ENCODE measurements at places on chromosomes 1 and 21. TPM values are rescaled to one million over a fixed set of nuclear protein-coding genes. Genes with fewer than 3 reads are reported as not detected.

DNA sequence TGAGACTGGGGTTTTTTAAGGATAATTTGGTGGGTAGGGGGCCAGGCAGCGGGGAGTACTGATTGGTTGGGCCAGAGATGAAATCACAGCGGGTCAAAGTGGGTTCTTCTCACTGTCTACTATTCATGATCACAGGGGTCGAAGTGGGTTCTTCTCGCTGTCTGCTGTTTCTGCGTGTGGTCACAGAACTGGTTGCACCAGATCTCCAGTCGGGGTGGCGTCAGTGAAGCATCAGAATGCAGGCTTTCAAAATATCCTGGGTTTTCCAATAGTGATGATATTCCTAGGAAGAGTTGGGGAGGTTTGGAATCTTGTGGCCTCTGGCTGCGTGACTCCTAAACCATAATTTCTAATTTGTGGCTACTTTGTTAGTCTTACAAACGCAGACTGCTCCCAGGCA is 45.1 kb downstream of the TRPM2 start:
- no peak for DNase-seq

DNA sequence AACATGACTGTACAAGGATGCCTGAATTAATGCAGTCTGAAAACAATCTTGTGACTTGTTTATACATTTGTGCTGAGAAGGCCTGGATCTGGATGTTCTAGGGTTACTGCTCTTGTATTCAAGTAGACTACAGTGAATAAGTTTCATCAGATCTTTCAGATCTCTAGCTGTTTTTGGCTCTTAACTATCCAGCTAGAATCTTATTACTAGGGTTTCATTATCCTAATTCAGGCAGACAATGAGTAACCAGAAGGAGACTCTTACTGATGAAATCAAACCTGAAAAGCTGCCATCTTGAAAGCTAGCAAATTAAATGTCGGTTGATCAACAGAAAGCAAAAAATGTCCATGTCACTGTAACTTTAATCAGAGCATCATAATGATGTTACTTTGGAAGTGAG is 112.5 kb upstream of the KCNK2 start:
- DNase-seq: no peak

The ATP13A2 gene
- polyA plus RNA-seq: 8.8 TPM

- no peak for DNase-seq
These were observed 72.0 kb upstream of the ATF3 start for GRCh38 chr1:212536586-212536985.

DNA sequence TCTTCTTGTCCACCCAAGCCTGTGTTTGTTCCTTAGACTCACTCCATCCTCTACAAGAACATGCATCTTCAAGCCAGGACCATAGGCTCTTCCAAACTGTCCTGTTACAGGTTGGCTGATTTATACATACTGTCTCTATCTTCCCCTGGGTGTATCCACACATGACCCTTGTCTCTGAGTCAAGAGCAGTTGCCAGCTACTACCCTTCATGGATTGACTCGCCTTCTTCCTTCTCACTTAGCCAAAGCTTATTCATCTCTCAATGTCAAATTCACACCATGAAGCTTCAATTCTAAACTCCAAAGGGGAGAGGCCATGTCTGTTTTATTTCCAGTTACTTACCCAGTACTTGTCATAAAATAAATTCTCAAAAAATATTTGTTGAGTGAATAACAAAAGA is 64.1 kb upstream of the CACHD1 start:
- DNase-seq: no peak

- DNase-seq: peak; percentile 68
These were observed 64.9 kb downstream of the TMEM53 start for GRCh38 chr1:44609412-44609767.

DNA sequence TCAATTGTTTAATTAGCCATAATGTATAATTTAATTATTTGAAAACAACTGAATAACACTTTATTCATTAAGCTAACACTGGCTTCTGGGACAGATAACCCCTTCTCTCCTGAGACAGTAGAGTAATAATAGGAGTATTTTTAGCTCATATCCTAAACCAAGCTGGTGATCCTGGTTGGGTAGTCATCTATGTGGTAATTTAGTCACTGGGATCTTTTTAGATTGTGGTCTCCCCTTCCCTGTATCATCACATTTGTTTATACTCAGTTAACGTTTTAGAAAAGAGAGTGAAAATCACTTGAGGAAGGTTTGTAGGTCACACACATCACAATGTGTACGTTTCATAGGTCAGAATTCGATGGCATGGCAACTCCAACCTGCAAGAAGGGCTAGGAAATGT is 1356.6 kb upstream of the ADGRL2 start:
- DNase-seq: no peak

GRCh38 chr1:151072224-151072623 is 1.7 kb downstream of the GABPB2 start:
- no peak for DNase-seq

- no peak for DNase-seq
These were observed 120.7 kb downstream of the CNIH3 start for GRCh38 chr1:224736619-224737352.

- no peak for DNase-seq
These were observed 13.4 kb downstream of the ZCCHC17 start for GRCh38 chr1:31310198-31310597.

- no peak for DNase-seq
These were observed 862.7 kb downstream of the NCAM2 start for GRCh38 chr21:21860888-21861287.

- DNase-seq: no peak
These were observed 25.5 kb downstream of the ODF2L start for GRCh38 chr1:86370601-86371022.

- peak; percentile 50 for DNase-seq
These were observed 2.4 kb downstream of the ARID1A start for GRCh38 chr1:26697978-26698849.

The NUDT4B gene
- polyA plus RNA-seq: 5.3 TPM

GRCh38 chr1:35706846-35707600 is 11.7 kb downstream of the C1orf216 start:
- no peak for DNase-seq

The TOMM40L gene
- 3.7 TPM for polyA plus RNA-seq

DNA sequence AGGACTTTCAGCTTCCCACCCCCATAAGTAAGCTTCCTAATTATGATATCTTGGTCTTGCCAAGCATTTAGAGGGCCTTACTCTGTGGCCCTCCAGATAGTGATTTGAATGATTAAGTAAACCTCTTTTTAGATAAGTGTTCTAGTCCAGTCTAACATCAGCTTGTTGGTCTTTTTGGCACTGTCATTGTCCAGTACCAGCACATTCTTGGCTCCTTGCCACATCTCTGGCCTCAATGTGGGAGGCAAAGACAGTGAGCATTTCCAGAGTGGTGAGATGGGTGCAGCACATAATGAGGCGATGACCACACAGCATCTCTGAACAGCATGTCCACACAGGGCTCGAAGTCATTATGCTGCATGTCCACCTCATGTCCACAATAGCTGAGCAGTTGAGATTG is 6.1 kb downstream of the CAPZA1 start:
- peak; percentile 27 for DNase-seq

DNA sequence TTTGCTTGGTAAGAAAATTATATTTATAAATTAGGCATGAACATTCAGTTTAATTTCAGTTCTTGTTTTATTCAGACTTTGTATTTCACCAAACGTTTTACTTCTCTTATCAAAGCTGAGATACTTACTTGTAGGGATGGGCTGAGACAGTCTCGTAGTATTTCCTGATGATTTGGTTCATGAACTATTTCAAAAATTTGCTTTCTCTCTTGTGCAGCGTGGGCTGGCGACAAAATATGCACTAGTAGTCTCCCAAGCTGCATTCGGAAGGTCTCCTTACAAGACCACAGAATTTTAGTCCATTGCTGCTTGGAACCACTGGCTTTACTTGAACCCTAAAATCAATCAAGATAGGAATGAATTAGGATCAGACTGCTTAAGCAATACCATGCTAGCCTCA is 91.7 kb upstream of the GNG4 start:
- DNase-seq: no peak

DNA sequence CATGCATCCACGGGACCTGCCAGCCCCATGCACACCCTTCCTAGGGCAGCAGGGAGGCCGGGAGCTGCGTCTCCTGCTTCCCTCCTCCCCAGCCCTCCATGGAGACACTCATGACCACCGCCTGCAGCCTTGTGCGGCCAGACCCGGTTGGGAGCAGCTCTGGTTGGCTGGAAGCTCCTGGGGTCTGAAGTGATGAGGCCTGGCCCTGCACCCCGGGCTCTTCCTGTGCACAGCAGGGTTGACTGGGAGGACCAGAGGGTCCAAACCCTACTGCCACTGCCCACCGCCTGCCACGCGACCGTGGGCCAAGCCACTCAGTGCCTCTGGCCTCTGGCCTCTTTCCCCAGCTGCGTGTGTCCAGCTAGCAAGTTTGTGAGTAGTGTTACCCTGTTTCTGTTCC is 111.1 kb upstream of the COL6A1 start:
- peak; percentile 21 for DNase-seq

- DNase-seq: peak; percentile 13
These were observed 51.7 kb downstream of the SIK1 start for GRCh38 chr21:43375006-43375836.

GRCh38 chr1:228154670-228155571 is 5.2 kb downstream of the GJC2 start:
- peak; percentile 16 for DNase-seq

- DNase-seq: no peak
These were observed 91.2 kb upstream of the JUN start for GRCh38 chr1:58874757-58875755.

GRCh38 chr1:1183221-1183747 is 9.6 kb downstream of the TTLL10 start:
- no peak for DNase-seq

The VCAM1 gene
- 47.7 TPM for polyA plus RNA-seq

The CTTNBP2NL gene
- polyA plus RNA-seq: 8.1 TPM

GRCh38 chr1:212698467-212699103 is 1.1 kb downstream of the BATF3 start:
- no peak for DNase-seq

GRCh38 chr21:41775149-41775472 is 8.3 kb upstream of the RIPK4 start:
- DNase-seq: no peak

DNA sequence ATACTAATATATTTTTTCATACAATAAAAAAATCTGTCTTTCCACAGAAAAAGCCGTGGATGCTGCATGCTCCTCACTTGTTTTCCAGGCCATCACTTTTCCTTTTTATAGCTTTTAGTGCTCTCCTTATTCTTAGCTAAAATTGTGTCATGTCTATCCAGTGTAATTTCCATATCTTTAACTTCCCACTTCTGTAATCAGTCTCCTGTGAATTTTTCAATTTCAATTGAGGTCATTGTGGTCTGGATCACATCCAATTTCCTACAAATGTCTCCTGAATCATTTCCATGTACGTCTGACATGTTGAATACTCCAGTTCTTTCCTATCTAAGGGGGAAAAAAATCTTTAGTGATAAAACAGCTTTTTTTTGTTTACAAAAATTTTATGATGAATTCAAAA is 838.2 kb upstream of the B3GALT2 start:
- DNase-seq: no peak

DNA sequence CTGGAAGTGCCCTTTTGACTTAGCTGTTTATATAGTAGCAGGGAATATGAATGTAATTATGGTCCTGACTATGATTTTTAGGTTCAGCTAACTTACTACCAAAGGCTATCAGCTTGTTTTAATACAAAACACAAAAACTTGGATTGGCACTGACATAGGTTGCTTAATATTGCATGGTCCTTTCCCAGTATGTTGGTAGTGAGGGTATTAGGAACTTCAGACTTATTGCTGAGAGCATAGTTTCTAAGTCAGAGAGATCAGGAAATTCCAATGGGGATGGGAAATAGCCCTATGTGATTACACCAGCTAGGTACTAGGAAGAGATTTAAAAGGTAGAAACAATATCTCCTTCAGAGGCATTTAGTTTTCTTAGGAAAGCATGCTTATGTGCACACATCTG is 7.7 kb downstream of the ARID1A start:
- no peak for DNase-seq

The S100A2 gene
- polyA plus RNA-seq: 3.3 TPM

The SFN gene
- 0.17 TPM for polyA plus RNA-seq

GRCh38 chr1:59556802-59557548 is 257.8 kb upstream of the HOOK1 start:
- no peak for DNase-seq

DNA sequence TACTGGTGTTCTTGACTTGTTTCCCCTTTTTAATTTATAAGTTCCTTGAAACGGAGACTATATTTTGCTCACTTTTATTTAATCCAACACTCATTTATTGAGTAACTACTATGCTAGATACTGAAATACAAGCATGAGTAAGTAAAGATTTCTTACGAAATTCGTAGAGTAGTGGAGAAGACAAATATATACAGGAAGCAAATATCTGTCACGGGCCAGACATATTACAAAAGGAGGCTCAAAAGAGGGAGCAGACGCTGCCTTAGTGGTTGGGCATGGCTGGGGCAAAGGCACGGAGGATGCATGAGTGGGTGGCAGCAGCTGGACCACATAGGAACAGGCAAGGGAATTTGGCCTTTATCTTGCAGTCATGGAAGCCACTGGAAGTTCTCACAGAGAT is 6.8 kb downstream of the NCF2 start:
- DNase-seq: no peak

DNA sequence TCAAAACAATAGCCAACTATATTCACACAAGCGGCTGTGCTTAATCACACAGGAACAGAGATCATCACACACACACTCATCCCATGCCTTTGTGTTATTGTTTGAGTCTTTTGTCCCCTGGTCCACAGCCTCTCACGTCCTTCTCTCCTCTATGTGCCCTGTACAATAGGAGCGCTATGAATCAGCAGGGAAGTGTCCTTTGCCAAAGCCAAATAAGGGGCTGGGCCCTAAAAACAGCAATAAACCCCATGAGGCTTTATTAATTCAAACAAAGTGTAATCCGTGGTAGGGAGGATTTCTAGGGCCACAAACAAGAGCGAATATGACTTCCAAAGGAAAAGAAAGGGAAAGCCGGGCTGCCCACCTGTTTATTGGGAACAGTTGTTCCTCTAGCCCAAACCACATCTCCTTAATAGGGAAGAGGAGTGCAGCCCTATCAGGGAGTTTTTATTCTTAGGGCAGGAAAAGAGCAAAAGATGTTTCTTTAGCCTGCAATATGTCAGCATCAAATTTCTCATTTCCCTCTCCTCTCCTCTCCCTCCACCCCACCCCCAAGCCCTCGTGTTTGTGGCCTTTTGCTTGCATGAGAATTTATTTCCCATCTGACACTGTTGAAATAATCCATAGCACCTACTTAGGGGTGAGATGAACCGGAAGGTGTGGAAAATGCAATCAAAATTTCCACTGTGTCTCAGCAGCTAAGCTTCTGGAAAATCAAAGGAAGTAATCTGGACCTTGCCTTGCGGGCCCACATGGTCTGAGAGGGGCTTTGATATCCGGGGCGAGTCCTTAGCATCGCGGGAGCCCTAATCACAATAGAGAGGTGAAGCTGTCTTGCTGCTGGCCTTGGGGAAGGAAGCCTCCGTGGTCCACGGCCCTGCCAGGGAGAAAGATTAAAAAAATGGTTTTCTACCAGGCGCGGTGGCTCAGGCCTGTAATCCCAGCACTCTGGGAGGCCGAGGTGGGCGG is 45.3 kb upstream of the ITPKB start:
- DNase-seq: no peak
